ENCODE measurements at places on chromosomes 16 and 17.
A peak's percentile ranks its signal among the peaks of the same experiment; 100 is the strongest.

DNA sequence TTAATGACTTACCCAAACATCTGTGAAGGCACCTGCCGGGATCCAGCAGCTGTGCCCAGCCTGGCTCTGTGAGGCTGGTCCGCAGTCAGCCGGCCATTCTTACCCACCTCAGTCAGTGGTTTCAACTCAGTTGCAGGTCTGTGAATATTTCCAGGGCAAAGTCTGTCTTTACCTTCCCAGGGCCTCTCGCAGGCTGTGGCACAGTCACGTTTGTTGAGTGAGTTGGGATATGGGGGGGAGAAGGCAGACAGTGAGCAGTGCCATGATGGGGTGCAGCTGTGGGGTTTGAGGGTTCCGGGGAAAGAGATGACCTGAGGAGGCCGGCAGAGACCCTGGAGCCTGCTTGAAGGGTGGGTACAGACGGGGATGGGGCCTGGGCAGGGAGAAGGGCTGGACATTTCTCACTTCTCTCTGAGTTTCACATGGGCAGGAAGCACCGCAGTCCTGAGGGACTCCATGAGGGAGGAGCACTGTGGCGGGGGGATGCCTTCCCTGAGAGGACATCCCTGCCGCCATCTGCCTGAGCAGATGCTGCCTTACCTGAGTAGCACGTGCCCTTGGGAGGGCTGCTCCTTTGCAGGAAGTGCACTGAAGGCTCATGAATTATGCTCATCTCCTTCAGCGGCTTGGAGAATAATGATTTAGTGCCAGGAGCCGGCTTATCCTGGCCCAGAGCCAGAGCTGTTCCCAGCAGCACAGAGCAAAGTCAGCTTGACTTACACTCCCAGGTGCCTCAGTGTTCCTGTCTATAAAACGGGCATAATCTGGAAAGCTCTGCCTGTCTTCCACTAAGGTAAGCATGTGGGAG lies 48.1 kb downstream of the KSR1 start:
- no peak for DNase-seq

DNA sequence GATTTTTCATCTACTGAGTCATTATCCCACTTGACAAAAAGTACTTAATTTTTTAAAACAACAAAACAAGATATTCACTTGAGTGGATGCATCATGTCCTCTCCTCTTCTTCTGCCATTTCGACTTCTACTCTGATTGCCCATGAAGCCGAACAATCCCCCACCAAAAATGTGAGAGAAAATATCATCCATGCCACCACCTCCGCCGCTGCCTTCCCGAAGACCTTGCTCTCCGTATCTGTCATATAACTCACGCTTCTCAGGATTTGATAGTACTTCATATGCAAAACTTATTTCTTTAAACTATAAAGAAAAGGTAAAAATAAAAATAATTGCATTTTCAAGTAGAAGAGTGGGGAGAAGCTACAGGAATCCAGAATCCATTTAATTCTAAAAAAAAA lies 2.2 kb downstream of the DNAJA2 start:
- DNase-seq: no peak

DNA sequence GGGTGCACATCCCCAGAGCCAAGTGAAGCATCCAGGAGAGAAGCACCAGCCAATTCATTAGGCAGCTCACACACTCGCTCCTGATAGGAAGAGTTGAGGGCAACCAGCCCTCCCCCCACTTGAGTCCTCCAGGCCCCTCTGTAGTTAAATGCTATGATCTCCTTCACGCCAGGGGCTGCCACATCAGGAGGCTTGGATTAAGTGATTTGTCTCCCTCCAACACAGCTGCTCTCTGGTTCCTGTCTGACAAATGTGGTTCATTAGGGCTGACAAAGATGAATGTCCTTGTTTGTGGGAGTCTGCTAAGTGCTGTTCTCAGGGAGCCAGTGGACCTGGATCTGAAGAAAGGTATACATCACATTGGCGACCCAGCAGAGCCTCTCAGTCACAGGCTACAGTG lies 94.5 kb upstream of the WSCD1 start:
- DNase-seq: no peak

DNA sequence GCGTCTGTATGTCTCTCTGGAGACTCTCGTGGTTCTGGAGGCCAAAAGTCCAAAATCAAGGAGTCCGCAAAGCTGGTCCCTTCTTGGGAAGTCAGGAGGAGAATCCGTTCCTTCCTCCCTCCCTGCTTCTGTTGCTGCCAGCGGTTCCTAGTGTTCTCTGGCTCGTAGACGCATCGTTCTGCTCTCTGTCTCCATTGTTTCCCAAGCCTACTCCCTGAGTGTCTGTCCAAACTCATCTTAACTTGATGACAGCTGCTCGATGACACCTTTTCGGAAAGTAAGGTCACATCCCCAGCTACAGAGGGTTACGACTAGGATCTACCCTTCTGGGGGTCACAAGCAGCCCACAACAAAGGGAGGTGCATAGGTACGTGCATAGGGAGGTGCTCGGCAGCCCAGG lies 80.7 kb upstream of the FOXF1 start:
- DNase-seq: no peak

- no peak for DNase-seq
These were observed 287.2 kb upstream of the HSBP1 start for GRCh38 chr16:83520596-83520995.

DNA sequence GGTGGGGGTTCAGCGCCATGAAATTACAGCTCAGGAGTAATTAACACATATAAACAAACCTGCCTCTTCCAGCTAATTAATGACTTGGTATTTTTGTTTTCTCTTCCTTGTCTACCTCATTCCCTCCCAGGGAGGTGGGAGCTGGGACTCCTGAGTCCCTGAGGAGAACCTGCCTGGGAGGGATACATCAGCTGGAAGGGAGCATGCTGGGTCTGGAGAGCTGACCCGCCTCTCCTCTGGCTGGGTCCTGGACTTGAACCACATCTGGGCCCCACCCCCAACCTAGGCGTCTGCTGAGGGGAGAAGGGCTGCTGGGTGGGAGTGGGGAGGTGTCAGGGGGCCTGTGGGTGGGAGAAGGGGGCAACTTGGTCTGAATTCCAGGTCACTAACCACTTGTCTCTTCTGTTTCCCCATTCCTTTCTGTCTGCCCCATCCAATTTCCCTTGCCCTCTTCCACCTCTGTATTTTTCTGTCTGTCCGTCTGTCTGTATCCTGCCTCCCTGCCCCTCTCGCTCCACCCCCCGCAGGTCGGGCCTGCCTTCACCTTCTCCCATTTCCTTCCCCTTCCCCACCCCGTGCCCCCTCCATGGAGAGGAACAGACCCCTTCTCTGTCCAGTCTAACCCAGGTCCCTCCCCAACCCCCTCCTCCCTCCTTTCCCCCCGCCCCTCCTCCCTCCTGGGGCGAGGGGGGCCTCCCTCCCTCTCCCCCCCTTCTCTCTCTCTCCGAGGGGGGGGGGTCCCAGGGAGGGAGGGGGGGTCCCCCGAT lies at the start of gene NLGN2:
Gene NLGN2 (plus strand): TSS at position 361 of the 767 bp plus-strand sequence. CDS start 411 bp downstream, outside the sequence.
- DNase-seq: no peak

DNA sequence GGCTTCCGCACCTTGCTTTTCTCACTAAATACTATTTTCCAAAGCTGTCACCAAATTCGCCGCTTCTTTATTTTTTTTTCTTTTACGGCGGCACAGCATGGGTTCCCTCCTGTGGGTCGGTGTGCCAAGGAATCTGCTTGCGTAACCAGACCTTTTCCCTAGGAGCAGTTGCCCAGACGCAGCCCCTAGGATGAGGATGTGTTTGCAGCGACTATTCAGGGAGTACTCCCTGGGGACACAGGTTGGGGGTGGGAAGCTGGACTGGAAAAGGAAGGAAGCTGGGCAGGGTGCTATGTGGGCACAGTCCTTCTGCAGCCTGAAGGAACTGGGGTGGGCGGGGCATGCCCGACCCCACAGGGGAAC lies 49.0 kb upstream of the ZCCHC14 start:
- no peak for DNase-seq

DNA sequence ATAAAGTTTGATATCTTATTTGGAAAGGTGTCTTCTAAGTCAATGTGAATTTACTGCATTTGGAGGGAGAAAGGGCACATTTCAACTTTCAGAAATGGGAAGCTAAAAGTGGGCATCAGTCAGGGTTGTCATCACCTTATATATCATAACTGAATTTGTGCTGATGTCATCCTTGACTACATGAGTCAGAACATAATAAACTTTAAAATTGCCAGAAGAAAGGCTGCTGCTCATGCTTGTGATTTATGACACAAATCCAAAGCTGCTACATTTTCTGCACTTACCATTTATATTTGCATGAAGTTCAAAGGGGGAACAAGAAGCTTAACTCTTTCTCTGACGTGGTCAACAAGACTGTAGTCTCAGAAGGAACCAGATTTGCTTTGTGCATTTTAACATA lies 196.6 kb downstream of the UTP18 start:
- DNase-seq: no peak

DNA sequence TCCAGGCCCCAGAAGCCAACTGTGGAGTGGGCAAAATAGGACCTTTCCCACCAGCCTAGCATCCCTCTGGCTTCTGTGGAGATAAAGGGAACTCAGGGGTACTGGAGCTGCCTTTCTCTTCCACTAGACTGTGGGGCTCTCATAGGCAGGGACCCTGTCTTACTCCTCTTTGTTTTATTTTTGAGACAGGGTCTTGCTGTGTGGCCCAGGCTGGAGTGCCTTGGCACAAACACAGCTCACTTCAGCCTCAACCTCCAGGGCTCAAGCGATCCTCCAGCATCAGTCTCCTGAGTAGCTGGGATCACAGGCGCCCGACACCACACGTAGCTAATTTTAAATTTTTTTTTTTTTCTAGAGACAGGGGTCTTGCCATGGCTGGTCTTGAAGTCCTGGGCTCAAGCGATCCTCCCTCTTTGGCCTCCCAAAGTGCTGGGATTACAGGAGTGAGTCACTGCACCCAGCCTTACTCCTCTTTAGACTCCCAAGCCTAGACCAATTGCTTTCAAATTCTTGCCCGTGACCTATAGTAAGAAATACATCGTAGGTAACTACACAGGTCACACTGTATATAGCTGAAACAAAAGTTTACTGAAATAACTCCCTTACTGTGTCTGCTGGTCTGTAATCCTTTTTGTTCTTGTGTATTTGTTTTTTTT lies 2.6 kb downstream of the RAI1 start:
- DNase-seq: no peak

DNA sequence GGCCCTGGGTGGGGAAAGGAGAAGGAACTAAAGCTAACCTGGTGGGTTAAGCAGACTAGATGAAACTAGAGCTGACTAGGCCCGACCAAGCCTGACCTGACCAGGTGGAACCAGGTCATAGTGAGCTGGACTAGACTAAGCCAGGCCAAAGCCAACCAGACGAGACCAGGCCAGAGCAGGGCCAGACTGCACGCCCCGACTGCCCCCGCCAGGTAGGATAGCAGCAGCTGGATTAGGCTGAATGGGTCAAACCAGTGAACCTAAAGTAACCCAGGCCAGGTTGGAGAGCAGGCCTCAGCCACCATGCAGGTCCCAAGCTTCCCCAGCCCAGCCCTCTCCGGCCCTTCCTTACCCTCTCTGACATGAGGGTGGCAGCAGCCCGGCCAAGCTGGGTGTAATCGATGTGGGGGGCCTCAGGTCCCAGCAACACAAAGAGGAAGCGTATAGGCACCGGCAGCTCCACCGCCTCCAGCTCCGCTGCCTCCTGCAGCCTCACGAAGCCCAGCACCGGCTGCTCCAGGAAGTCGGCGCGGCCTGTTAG lies 9.1 kb downstream of the SLC4A1 start:
- DNase-seq: no peak

DNA sequence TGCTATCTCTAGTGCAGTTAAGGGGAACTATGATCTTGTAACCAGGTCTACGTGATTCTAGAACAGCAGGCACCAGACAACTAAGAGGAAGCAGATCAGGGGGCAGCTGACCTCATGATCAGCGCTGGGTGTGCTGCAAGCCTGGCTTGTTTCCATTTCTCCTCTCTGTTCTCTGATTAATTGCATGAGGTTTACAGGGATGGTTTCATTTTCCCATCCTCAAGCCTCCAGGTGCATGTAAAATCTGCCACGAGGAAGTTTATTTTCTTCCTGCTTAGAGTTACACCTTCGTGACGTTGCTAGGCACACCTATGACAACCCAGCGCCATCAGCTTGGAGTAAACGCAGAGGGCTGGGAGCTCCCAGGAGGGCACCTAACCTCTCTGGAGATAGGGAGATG lies 4.3 kb upstream of the NUPR1 start:
- no peak for DNase-seq

- peak; percentile 55 for DNase-seq
These were observed 130.7 kb downstream of the PRKCA start for GRCh38 chr17:66432996-66433551.

- no peak for DNase-seq
These were observed 125.7 kb downstream of the COPRS start for GRCh38 chr17:31733326-31733725.

DNA sequence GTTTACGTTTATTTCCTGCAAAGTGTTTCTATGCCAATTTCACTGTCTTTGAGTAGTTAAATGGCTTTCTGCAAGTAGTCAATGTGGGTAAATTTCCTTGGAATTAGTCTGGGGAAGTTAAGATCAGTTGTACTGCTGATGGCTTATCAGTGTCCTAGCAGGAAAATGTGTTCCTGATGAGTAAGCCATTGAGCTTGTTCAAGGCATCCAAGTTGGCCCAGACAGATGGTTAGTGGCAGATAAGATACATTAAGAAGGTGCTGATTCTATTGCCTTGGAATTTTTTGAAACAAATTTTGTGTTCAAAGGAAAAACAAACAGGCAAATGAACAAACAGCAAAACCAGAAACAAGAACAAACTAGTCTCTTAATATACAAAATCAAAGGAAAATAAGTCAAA lies 258.4 kb downstream of the MAP2K6 start:
- DNase-seq: peak; percentile 6

DNA sequence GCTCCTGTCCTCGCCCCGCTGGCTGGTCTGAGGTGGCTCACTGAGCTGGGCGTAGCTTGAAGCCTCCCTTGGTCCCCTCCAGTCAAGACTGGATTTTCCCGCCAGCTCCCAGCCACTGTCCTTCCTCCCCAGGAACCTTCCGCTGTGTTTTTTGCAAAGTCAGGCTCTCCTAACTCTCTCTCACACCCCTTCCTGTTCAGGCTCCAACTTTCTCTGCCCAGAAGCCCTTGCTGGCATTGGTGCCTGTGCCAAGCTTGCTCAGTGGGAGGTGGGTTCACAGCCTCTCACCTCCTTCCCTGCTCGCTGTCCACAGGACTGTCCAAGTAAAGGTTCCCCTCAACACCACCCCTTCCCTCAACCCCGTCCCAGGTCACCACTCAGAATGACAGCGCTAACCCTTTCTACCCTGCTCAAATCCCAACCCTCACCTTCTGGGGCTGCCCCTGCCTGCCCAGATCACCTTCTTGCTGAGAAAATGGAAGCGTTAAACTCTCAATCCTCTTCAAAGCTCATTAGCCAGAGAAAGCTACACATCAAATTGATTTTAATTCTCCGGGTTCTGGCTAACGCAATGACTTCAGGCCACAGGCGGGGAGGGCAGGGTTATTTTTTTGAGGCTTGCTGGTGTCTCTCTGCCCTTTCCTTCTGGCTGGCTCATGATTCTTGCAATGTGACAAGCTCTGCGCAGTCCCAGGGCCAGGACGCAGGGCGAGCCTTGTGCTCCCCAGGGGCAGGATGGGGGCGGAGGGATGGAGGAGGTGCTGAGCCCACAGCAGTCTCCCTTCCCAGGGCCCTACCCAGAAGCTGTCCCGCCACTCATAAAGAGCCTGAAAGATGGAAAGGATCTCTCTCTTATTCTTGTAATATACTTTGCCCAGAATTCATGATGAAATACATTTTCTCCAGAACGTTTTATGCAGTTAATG lies 357.2 kb upstream of the TNRC6C start:
- DNase-seq: no peak

Measured in fibroblast of the conjunctiva (primary cell).